Muscle of back (tissue), 13 donors: ENCODE measurements at places on chromosomes 2 and 18.

- peak; percentile 53 for DNase-seq
Measured at GRCh38 chr18:59459369-59460071, 100.5 kb upstream of the LMAN1 start.

DNA sequence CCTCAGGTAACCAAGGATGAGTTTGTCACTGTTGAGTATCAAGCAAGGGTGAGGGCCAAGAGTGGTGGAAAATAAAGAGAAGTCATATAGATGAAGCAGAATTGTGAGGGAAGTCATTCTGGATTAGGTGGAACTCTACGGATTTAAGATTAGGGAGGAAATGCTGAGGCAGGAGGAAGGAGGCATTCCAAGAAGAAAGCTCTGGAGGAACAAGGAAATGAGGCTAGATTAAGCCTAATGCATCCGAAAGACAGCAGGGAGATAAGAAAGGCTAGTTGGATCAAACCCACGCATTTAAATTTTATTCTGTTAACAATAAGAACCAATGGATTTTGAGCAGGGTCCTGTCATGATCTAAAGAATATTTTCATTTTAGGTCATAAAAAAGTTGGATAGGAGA lies 681.2 kb downstream of the EPHA4 start:
- no peak for DNase-seq

GRCh38 chr2:228678110-228678509 lies 496.6 kb upstream of the SPHKAP start:
- no peak for DNase-seq

DNA sequence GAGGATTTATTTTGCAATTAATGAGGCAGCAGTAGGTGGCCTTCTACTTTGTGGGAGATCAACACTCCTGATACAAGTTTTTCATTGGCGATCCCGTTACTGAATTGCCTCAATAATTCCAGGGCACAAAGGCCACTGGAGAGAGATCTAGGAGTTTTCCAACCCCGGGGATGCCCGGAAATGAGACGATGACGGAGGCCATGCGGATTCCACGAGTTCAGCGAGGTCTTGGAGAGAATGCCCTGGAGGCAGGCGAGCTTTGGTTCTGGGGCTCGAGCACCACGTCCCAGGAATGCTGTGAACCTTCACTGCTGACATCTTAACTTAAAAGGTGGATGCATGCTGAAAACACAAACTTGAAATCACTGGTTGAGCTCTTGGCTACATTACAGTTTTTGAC lies 74.2 kb downstream of the LDLRAD4 start:
- no peak for DNase-seq

DNA sequence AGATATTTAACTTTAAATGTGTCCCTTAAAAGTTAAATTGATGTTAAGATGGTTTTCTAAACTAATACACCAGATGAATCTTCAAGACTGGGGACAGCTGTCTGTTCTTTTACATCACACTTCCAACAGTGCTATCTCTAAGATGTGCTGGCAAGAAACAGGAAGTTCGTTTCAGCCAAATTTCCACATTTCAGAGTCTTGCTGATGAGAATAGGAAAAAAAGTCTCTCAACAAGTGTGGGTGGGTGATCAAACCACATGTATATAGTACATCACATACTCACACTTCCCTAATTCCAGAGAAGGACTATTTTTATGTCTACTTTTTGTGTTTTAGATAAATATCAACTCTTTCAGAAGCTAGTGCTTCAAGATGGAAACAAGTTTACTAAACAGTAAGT lies 1712.8 kb upstream of the TMEFF2 start:
- no peak for DNase-seq

DNA sequence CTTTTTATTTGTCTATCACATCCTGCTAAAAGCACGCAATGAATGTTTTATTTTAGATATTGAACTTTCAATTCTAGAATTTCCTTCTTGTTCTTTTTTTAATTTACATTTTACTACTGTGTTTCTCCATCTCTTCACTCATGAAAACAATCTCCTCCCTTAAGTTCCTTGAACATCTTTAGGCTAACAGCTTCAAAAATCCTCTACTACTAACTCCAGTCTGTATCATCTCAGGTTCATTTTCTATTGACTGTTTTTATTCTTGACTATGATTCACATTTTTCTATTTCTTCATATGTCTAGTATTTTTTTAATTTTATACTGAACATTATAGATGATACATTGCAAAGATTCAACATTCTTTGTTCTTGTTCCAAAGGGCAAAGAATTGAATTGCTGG lies 79.2 kb upstream of the NCK2 start:
- no peak for DNase-seq

GRCh38 chr2:9791711-9792110 lies 51.6 kb upstream of the TAF1B start:
- DNase-seq: no peak

DNA sequence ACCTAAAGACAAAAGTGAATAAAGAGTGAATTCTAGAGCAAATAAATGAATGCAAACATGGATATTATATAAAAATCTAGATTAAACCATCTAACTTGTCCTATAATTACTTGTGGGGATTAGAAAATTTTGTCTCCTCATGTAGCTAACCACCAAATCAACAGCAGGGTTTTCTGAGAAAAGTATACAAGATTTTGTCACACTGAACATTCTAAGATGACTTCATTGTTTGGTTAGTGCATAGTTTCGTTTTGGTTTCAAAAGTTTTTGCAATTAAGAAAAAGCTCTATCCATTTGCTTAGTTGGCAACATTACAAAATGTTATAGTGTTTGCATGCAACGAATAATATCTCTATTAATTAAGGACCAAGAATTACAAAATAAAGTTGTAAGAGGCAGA lies 125.0 kb downstream of the LRP2 start:
- no peak for DNase-seq

GRCh38 chr2:238518172-238518820 lies 91.6 kb downstream of the ASB1 start:
- DNase-seq: peak; percentile 33

GRCh38 chr2:26809211-26809610 lies 23.4 kb downstream of the CENPA start:
- no peak for DNase-seq

DNA sequence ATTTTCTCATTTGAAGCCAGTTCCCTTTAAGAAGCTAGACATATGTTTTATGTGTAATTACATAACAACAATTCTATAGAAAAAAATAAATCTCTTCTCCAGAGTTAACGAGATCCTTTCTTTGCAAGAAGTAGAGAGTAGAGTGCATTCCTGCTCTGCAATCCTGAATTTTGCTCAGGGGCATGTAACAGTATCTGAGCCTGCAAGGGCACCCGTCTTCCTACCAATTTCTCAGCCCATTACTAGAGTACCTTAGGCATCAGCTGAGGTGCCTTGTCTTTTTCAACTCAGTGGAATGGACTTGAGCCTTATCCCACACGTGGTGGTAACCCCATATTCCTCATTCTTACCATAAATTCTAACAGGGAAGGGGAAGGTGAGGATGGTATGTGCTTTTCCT lies 205.9 kb downstream of the IKZF2 start:
- no peak for DNase-seq

- DNase-seq: no peak
Measured at GRCh38 chr2:220966636-220967035, 605.5 kb downstream of the EPHA4 start.

DNA sequence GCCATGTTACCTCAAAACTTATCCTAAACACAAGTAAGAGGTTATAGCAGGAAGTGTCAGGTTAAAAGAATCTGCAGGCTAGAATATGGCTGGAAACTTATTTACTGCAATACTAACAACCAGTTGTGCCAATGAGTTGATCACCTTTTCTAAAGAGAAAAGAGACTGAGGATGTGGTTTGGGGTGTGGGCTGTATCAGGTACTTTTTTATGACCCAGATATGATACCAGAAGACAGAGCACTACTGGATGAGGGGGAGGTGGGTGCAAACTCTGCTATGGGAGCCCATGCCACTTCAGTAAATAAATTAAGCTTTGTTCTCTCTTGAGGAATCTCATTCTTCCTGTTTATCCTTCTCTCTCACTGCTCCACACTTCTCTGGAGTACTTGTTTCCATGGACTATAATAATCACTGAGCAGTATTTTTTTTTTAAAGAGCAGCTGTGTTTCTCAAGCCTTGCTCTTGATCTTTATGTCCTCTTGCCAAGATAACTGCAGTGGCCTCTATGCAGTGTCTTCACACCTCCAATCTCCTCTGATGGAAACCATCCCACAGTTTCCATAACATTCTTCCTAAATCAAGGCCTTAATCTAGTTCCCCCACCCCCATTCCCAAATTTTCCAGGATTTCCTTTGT lies 51.2 kb upstream of the NOSTRIN start:
- peak; percentile 23 for DNase-seq

GRCh38 chr2:219509780-219510511 lies 4.3 kb upstream of the ASIC4 start:
- peak; percentile 84 for DNase-seq

DNA sequence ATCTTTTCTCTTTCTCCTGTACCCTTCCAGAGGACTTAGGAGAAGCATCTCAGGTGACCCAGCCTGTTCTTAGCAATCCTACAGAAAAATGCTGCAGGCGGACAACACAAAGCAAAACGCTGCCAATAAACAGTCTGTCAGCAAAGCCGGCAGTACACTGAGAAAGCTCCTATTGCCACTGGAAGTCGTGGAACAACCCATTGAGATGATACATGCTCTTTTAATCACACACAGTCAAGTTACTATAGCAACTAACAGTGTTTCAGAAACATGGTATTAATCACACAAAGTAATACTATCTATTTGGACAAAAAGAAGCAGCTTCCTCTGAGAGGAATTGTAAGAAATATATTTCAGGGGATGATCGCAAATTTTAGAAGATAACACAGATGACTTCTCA lies 10.5 kb downstream of the CTLA4 start:
- no peak for DNase-seq

GRCh38 chr2:126753501-126754212 lies 97.7 kb downstream of the GYPC start:
- no peak for DNase-seq

DNA sequence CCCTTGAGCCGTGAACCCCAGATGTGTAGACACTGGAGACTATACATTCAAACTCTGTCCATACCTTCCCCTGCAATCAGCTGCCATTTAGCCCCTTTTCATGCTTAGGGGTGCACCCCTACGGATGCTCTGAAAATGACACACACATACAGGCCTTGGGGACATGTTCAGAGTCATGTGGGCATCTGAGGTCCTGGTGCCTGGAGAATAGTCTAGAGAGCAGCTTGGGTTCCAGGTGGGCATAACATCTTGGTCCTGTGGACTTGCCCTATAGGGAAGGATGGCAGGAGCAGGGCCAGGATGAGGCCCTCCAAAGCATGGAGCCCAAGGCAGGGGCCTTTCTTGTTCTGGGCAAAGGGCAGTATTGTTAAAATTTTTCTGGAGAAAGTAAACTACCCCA lies 9.9 kb upstream of the FHOD3 start:
- no peak for DNase-seq

GRCh38 chr2:230225486-230225885 lies at the start of gene SP140:
Gene SP140 (plus strand): TSS chr2:230225736. CDS start chr2:230225845, 109 bp downstream.
- no peak for DNase-seq

- no peak for DNase-seq
Measured at GRCh38 chr2:216082805-216083204, 1.1 kb downstream of the TMEM169 start.

DNA sequence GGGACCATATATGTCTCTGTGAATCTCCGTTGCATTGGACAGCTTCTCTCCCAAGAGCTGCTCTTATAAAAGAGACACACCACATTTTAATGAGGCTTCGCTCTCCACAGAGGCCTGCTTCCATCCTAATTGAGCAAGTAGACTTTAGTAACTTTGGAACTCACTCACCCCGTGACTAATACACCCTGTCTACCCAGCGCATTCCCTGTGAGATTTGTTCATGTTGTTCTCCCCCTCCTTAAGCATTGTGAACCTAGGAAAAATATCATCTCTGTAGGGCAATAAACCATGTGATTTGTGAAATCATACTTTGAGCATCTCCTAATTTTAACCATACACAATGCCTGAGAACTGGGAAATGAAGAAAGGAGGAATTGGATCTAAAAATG lies 56.9 kb downstream of the MCFD2 start:
- DNase-seq: no peak

- DNase-seq: peak; percentile 30
Measured at GRCh38 chr2:235747786-235748091, 253.9 kb downstream of the AGAP1 start.

- DNase-seq: no peak
Measured at GRCh38 chr2:28419443-28420270, 27.0 kb downstream of the FOSL2 start.

DNA sequence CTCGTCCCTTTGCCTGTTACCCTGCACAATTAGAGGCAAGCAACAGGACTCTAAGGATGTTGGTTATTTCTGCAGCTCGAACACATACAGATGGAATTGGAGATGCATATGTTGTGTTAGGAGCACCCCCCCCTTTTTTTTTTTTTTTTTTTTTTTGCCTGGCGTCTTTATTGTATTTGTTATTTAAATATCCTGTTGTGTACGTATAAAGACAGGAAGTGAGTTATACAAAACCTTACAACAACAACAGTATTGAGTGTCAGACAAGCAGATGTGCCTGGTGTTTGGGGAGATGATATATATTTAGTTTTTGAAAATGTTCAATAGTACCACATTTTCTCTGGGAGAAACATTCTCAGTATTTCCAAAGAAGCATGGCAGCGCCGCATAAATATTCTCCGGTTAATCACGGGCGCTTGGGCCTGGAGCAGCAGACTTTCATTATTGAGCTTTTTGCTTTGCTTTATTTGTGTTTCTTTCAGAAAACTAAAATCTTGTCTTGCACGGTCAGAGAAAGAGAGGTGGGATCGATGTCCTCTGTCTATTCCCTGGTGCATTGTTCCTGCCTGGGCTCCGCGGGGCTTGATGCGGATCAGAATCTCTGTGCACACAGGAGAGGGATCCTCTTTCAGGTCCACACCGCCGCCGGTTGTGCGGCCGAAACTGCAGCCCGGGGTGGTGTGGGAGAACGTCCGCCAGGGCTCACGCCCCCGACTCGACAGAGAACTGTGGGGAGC lies 23.2 kb upstream of the ZNF516 start:
- peak; percentile 65 for DNase-seq

- no peak for DNase-seq
Measured at GRCh38 chr2:174691201-174691779, 73.0 kb downstream of the CHRNA1 start.

GRCh38 chr18:49161627-49162026 lies 210.9 kb upstream of the SMAD7 start:
- no peak for DNase-seq

DNA sequence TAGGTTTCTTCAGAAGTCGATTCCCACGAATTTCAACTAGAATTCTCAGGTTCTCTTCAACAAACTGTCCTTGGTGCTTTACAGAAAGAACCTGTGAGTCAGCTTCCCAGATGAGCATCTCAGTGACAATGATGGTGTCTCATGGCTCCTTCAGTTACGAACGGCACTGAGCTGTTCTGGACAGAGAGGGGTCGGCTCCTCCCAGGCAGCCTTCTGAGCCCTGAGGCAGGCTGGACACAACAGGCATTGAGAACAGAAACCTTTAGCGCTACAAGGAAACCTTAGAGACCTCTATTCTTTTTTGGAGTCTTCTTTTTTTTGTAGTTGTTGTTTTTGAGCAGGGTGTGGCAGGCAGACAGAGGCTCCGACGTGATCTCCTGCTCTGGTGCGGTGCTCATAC lies 35.1 kb upstream of the ALKAL2 start:
- DNase-seq: no peak

GRCh38 chr2:114661971-114662939 lies 219.8 kb downstream of the DPP10 start:
- no peak for DNase-seq

- no peak for DNase-seq
Measured at GRCh38 chr2:141618457-141618856, 512.4 kb downstream of the LRP1B start.

GRCh38 chr2:234689911-234690379 lies 193.1 kb upstream of the ARL4C start:
- no peak for DNase-seq
